ENCODE measurements at places on chromosomes 7 and 10. TPM values are rescaled to one million over a fixed set of nuclear protein-coding genes. Genes with fewer than 3 reads are reported as not detected.

PPIF gene
- 17.9 TPM for polyA plus RNA-seq

DNA sequence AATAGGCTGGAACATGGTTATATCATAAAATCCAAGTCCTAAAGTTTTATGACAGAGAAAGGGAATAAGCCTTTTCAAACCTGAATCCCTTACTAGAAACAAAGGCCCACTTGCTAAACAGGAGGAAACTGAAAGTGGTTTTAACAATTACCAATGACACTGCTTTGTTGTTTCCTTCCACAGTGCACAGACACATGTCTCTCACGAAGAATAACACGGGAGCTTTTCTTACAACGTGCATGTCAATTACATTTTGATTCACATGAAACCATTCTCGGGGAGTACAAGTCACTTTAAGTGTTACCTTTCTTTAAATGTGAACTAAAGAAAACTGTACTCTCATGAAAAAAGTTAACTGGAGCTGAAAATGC is 1.4 kb downstream of the MRPS33 start:
- DNase-seq: no peak

PLPP4 gene
- 1.5 TPM for polyA plus RNA-seq

DNA sequence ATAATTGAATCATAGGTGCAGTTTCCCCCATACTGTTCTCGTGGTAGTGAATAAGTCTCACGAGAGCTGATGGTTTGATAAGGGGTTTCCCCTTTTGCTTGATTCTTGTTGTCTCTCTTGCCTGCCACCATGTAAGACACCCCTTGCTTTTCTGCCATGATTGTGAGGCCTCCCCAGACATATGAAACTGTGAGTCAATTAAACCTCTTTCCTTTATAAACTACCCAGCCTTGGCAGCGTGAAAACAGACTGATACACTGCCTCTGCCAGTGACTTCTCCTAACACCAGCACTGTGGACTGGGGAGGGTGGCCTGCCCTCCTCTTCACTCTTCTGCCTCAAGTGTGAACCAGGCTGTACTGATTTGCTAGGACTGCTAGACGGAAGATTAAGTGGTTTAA is 108.6 kb downstream of the RAB11FIP2 start:
- no peak for DNase-seq

DNA sequence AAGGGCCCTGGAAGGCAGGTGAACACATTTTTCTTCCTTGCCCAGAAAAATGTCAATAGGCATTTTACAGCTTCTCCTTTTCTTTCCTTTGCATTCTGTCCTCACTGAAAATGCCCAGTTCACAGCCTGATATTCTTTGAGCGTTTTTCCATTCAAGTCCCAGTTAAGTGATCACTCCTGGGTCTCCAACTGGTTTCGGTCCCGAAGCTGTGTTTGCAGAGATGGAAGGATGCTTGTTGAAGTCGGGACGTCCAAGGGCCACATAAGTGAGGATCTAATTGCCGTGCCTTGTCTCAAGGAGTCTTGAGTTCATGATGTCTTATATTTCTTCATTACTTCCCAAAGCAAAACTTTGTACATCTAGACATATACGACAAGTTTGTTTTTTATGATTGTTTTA is 208.7 kb upstream of the PRKCQ start:
- peak; percentile 31 for DNase-seq

GRCh38 chr7:80622541-80622940 is 15.9 kb upstream of the CD36 start:
- DNase-seq: no peak

HMX3 gene
- polyA plus RNA-seq: not detected

MYH16 gene
- 0.12 TPM for polyA plus RNA-seq

DNA sequence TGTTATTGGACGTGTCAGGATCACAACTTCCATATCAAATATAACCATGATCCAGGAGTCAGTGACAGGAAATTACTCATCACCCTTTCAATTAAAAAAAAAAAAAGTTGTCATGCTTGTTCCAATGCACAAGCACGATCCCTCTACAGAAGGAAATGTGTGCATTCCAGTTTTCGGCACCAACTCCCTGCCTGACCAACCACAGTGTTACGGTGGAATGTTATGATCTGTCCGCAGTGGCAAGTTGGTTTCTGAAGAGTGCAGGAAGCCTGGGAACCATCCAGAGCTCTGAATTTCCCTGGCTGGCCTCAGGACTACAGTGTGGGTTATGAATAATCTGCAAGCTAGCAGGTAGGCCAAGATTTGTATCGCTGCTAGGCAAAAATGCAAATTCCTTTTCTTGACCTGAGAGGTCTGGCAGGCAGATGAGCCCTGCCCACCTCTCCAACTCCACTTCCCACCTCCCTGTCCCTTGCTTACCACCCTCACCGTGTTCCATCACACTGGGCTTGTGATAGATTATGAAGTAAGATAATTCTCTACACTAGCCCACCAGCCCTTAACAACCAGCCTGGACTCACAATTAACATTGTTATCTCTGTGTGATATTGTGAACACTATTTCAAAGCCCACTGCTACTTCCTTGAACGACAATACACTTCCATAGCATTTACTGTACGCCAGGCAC is 20.4 kb downstream of the FRMPD2 start:
- DNase-seq: no peak

FZD1 gene
- polyA plus RNA-seq: 15.0 TPM

DNA sequence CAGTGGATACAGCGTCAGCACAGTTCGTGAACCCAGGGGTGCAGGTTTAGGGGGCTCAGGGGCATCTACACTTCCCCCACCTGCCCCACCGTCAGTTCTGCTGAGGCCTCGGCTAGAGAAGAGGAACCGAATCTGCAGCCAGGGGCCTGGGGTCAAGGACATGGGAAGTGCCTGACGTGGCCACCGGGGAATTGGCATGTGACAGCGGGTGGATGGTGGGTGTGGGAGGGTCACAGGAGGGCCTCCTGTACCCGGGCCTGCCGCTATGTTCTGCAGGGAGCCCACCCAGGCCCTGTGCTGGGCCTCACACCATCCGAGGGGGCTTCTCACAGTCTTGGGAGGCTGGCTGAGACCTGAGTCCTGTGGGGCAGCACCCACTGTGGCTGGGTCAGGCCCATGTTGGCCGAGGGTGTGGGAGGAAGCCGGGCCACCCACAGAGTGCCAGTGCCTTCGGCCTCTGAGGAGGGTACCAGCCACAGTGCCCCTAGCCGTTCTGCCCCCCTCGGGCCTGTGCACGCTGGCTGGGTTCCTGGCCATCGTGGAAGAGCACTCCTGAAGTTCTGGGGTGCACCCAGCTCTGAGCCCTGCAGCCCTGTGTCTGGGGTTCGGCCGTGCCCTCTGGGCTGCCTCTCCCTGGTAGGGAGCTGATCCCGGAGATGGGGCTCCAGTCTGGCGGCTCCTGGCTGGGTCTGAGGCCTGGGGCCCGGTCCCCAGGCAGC is 5.9 kb downstream of the TTYH3 start:
- no peak for DNase-seq

GRCh38 chr7:84783141-84783778 is 403.6 kb downstream of the SEMA3D start:
- DNase-seq: no peak

SFR1 gene
- 8.1 TPM for polyA plus RNA-seq

HECW1 gene
- 0.15 TPM for polyA plus RNA-seq

GRCh38 chr10:127921075-127921752 is 14.3 kb downstream of the PTPRE start:
- DNase-seq: no peak

DNA sequence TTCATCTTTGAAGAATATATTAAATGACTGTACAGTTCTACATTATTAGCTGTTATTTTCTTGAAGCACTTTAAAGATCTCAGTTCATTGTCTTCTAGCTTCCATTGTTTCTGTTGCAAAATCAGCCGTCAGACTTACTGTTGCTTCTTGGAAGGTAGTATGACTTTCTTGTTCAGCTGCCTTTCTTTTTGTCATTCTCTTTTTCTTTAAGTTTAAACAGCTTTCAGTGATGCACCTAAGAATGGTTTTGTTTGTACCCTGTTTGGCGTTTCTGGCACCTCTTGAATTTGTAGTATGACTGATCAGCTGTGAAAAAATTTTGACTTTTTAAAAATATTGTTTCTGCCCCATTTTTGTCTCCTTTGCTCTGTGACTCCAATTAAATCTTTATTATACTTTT is 9.3 kb downstream of the MKLN1 start:
- no peak for DNase-seq

PPP1R3C gene
- polyA plus RNA-seq: 81.6 TPM

SH2B2 gene
- polyA plus RNA-seq: 15.3 TPM

DNA sequence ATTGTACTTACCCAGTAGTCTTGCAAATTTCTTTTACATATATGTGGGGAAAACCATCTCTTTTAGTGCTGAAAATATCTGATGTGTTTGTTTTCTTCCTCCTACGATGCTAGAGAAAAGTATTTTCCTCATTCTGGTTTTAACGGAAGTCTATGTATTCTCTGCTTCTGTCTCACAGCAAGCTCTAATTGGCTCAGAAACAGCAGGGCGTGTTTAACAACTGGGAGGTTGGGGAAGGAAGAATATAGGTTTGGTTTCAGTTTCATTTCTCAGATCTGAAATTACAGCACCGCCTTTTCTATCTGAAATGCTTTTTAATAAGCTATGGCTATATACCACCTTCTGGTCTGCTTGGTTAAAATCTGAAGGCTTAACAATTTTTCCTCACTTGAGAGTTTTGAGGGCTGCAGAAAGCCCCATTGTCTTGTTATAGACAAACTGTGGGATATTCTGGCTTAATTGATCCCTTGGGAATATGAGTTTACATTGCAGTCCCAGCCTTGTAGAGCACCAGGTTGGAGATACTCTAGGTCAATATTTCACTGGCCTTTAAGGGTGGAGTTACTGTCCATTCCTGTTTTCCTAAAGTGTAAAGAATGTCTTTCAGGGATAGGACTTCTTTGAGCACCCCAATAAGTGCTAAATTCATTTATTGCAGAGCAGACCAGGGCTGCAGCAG is at the start of gene SAMD9:
SAMD9 (minus strand) TSS at position 128 of the 679 bp plus-strand sequence. CDS start 11,882 bp downstream, outside the sequence.
- peak; percentile 77 for DNase-seq

- DNase-seq: no peak
These were observed 5.2 kb downstream of the ADAP1 start for GRCh38 chr7:949021-949934.

GBX1 gene
- polyA plus RNA-seq: not detected

GRCh38 chr7:66871076-66871475 is 49.9 kb upstream of the TMEM248 start:
- no peak for DNase-seq

TPST1 gene
- 16.9 TPM for polyA plus RNA-seq

- no peak for DNase-seq
These were observed 136.6 kb downstream of the AHR start for GRCh38 chr7:17434841-17435692.

All from muscle of arm (tissue), 14 donors.